ENCODE measurements at places on chromosomes 3 and 15. TPM values are rescaled to one million over a fixed set of nuclear protein-coding genes. Genes with fewer than 3 reads are reported as not detected.

Gene SLC22A13
- total RNA-seq: 0.41 TPM

Gene SHISA5
- total RNA-seq: 117 TPM

Gene LRRC15
- total RNA-seq: not detected

Gene CHDH
- total RNA-seq: 3.0 TPM

Gene CAMP
- total RNA-seq: not detected

Gene C3orf70
- 15.9 TPM for total RNA-seq

Gene CLEC3B
- total RNA-seq: not detected

Gene ENTPD3
- not detected for total RNA-seq

Gene GBE1
- 16.8 TPM for total RNA-seq

Gene GOLGA8J
- 0.54 TPM for total RNA-seq

Gene ZNF80
- total RNA-seq: not detected
